Fibroblast of the aortic adventitia (primary cell): ENCODE measurements at places on chromosomes 4 and X.
A peak's percentile ranks its signal among the peaks of the same experiment; 100 is the strongest.

GRCh38 chr4:126727461-126727860 is 905.3 kb upstream of the INTU start:
- DNase-seq: peak; percentile 27

DNA sequence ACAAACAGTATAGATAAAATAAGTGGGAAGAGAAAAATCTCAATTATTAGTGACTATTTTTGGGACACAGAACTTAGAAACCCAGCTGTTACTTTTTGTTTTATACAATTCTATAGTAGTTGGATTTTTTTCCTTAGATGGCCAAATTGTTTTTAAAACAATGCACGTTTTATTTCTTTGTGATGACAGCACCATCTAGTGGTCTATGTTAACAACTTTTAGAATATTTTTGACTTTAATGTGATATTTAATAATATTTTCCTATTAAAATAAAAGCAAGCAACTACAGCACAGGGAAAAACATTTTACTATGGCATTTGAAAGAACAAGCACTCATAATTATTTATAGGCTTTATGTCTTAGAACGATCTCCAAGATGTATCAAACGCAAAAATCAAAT is 5.6 kb upstream of the SMIM31 start:
- peak; percentile 50 for DNase-seq

- DNase-seq: peak; percentile 31
These were observed 101.5 kb downstream of the KDM6A start for GRCh38 chrX:44974451-44974850.

GRCh38 chr4:140906993-140907962 is 151.1 kb upstream of the TBC1D9 start:
- peak; percentile 3 for DNase-seq

DNA sequence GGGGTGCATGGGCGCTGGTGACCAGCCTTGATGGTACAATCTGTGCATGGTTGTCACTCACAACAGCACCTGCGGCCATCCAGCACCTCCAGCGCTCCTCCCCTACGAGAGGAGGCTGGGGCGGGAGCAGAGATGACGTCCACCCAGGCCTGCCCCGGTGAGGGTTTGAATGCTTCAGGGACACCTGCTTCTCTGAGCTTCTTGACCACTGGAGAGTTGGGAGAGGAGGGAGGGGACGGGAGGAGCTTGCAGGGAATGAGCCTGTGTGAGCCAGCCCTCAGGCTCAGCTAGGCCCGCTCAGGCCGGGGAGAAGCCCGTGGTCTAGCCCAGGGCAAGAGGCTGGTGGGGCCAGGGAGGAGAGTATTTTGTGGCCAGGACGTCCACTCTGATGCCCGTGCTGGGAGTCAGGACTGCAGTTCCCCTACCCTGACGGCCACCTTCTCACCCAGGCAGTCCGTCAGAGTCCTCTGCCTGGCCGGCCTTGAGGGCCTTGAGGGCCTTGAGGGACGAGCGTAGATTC is 59.2 kb downstream of the CPZ start:
- no peak for DNase-seq

DNA sequence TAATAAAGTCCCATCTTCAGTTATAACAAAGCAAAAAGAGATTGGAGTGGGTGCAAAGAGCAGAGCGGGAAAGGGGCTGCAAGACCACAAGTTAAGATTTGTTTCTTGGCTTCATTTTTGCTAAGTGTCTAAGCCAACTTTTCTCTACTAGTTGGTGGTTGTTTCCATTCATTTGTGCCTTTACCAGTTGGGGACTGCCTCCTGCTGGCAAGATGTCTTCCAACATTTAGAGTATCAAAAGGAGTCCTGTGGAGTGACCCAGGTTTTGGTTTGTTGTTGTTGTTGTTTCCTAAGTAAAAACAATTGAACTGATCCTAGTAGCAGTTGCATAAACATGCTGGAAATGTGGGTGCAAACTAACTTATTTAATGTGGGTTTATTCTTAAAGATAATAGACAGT is 121.1 kb downstream of the SPATA18 start:
- DNase-seq: peak; percentile 23

DNA sequence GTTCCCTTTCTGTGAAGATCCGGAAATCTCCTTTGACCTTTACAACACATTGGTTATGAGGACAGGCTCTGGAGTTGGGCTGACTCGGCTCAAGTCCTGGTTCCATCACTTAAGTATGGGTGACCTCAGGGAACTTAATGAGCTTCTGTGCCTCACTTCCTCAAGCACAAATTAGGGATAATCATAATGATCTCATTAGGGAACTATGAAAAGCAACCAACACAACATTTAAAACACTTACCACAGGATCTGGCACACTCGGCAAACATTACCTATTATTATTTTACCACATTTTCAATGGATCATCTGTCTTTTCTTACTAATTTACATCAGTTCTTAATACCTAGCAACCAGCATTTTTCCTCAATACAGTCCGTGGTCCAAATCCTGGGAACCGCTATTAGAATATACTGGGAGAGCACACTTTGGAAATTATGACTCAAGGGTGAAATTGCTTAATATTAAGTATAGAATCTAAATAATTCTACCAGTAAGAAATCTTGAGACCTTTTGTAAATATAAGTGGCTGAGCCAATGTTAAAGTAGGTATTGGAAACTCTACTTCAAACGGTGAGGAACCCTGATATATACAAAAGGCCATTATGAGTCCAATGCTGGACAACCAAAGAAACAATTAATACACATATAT is 19.6 kb downstream of the ADGRA3 start:
- DNase-seq: no peak

GRCh38 chrX:17738737-17739535 is 1.6 kb downstream of the SCML1 start:
- DNase-seq: peak; percentile 7

DNA sequence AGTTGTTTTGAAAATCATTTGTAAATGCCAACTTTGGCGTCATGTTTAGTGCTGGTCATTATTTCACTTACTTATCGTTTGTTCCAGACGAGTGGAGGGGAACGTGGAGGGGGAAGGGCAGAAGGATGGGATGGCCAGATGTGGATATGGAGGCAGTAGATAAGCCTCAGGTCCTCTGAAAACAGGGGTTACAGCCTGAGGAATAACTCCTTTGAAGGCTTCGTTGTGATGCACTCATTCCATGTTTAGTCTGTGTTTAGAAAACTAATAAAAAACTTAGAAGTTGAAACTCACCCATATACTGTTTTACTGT is 1.1 kb downstream of the MOB1B start:
- DNase-seq: peak; percentile 34

DNA sequence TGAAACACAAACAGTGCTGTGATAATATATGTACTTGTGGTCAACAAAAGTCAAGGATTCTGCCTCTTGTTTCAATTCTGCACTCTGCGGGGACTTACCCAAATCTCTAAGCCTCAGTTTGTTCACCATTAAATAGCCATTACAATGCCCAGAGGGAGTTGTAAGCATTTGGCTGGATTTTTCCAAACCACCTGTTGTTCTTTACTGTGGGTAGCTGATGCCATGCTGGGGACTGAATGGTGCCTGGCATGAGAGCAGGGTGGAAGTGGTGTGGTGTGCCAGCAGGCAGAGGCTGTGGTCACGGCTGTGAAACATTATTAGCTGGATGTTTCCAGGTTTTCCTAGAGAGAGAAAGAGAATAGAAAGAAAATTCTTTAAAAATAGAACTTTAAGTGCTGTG is 60.7 kb upstream of the PAK3 start:
- no peak for DNase-seq
